ENCODE measurements at places on chromosomes 1 and 21.

- no peak overlapping the region for H3K27ac ChIP-seq
- H3K4me1 ChIP-seq, result no peaks in the 10 kb centered on the region
- H3K4me3 ChIP-seq, result no peak overlapping the region
- DNase-seq, result peak; percentile 10
Measured at GRCh38 chr1:81967951-81968350, 167.2 kb downstream of the ADGRL2 start.

- no peaks in the 10 kb centered on the region for H3K36me3 ChIP-seq
- H3K4me1 ChIP-seq, result no peaks in the 10 kb centered on the region
- DNase-seq, result no peak
- no peak overlapping the region for H3K4me3 ChIP-seq
- no peaks in the 10 kb centered on the region for H3K27me3 ChIP-seq
- H3K27ac ChIP-seq, result no peak overlapping the region
Measured at GRCh38 chr21:42343556-42343955, 7.2 kb downstream of the TFF2 start.

DNA sequence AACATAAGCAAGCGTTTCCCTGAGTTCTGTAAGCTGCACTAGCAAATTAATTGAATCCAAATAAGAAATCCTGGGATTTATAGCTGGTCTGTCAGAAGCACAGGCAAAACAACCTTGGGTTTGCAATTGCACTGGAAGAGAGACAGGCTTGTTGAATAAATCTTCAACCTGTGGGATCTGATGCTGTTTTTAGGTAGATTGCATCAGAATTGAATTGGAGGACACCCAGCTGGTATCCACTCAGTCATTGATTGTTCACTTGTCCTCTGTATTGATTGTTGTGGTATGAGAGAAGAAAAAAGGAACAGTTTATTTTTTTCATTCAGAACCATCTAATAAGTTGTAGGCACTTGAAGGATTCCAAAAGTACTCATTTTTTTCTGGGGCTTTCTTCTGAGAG is 497.4 kb downstream of the SIPA1L2 start:
- no peak overlapping the region for H3K4me3 ChIP-seq
- no peak for DNase-seq
- H3K4me1 ChIP-seq, result peaks cover 5% of the 10 kb centered on the region
- H3K27ac ChIP-seq, result no peak overlapping the region
- no peaks in the 10 kb centered on the region for H3K27me3 ChIP-seq
- H3K36me3 ChIP-seq, result no peaks in the 10 kb centered on the region

DNA sequence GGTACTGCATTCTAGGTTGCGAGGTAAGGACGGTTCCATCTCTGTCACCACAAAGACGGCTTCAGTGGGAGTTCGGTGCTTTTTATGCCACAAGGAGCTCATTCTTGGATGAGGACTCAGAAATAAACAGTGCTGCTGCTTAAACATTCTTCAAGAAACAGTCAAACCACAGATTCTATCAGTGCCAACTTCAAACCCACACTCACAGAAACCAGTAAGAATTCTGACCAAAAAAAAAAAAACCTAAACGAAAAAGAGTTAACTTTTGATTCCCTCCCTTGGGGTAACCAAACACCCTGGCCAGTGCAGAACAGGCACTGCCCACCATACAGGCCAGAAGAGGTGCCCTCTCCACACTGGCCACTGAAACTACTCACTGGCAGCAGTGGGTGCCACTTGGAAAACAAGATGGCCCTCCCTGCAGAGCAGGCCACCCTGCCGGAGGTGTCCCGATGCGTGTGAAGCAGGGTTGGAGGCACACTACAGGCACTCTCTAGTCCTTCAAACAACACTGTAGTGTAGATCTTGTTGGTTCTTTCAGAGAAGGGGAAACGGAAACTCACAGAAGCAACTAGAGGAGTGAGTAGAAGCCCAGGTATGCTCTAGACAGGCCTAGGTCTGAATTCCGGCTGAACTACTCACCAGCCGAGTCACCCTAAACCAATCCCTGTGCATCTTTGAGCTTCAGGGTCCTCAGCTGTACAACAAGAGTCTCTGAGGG is 87.3 kb upstream of the TLR5 start:
- peak overlapping the region; percentile 97 for H3K27ac ChIP-seq
- H3K36me3 ChIP-seq, result no peaks in the 10 kb centered on the region
- DNase-seq, result peak; percentile 92
- no peaks in the 10 kb centered on the region for H3K27me3 ChIP-seq

GRCh38 chr1:201646411-201647022 is 107.6 kb downstream of the NAV1 start:
- H3K27ac ChIP-seq, result peak overlapping the region; percentile 9
- peak; percentile 66 for DNase-seq
- peaks cover 38% of the 10 kb centered on the region for H3K4me1 ChIP-seq
- peaks cover 25% of the 10 kb centered on the region for H3K36me3 ChIP-seq

DNA sequence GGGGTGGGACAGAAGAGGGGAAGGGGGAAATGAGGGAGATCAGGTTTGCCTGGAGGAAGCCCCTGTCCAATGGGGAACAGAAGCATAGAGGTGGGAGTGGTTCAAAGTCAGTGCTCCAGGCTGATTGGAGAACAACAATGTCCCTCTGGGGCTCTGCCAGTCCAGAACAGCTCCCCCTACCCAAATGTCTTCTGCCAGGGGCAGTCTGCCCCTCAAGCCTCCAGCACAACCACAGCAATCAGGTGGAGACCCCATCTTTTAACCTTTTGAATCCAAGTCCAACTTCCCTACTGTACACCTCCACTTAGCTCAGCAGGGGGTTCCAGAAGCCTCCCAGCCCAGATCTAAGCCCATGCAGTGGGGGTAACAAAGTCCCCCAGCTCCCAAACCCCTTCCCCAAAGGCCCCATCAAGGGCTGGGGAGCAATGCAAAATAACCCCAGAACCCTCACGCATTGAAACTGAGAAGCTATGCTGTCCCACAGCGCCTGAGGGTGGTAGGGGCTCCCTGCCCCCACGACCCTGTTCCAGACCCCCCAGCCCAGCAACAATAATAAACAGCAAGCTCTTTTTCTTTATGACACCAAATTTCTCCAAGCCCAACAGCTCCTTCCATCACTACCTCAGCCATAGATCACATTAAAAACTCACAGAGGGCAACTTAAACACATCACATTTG is 3.3 kb downstream of the AHDC1 start:
- H3K27me3 ChIP-seq, result no peaks in the 10 kb centered on the region
